ENCODE measurements at places on chromosomes 16 and 17. TPM values are rescaled to one million over a fixed set of nuclear protein-coding genes. Genes with fewer than 3 reads are reported as not detected.

DNA sequence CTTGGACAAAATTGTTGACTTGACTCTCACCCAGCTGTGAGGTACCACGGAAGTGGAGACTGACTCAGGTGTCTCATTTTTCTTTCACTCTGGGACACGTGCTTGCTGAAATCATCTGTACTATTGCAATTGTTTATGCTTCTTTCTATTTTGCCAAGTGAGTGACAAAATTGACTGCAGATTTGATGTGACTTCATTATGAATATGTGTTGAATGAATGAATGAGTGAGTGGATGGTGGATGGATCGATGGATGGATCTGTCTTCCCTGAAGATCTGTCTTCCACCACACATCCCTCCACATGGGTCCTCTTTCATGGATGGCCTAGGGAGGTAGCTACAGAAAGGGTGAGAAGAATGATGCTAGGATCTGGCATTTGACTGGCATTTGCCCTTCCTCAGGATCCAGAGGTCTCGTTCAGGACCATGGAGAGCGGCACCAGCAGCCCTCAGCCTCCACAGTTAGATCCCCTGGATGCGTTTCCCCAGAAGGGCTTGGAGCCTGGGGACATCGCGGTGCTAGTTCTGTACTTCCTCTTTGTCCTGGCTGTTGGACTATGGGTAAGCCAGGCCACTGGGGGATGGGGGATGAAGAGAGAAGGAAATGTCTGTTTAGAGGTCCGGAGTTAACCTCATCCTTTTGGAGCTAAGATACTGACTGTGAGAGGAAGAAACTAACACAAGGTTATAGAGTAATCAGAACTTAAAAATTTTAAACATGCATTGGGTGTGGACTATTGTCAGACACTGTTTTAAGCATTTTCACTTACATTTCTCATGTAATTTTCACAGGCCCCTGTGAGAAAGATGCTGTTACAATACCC lies 12.7 kb downstream of the SLC5A11 start:
- DNase-seq, result peak; percentile 82

- DNase-seq, result no peak
These were observed 36.2 kb downstream of the C16orf82 start for GRCh38 chr16:27102701-27103575.

DNA sequence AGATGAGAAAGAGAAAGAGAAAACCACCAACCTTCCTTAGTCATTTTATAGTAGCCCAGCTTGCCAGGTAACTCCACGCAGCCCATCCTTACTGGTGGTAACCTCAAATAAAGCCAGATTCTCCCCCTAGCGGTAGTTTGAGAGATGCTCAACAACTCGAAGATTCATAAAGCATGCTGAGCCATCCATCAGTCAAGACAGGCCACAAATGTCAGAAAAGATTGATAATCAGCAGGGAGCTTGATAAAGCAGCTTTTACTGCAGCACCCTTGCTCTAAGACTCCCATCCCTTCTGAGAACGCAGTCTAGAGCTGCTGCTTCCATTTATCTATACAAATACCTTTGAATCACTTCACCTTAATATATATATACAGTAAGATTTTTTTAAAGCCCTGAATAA lies 451.5 kb upstream of the HSBP1 start:
- DNase-seq, result peak; percentile 60

DNA sequence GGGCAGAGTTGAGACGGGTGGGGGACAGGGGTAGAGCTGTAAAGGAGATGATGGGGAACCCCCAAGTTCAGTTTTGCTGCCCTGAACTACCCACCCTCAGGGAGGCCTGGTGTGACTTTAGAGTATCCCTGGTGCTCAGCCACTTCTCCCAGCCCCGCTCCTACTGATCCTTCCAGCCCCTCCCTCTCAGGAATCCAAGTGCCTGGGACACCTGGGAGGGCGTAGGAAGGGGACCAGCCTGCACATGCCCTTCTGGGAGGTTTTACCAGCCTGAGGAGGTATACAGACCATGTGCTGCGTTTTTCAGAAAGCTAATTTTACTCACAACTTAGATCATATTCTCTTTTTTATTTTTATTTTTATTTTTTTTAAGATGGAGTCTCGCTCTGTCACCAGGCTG lies 4.1 kb downstream of the ST6GALNAC2 start:
- DNase-seq, result no peak

Gene PTGES3L
- 2.7 TPM for total RNA-seq

Gene GAS7
- total RNA-seq, result 6.8 TPM
